Activated T-helper 2 cell treated with anti-CD3 and anti-CD28 coated beads, Interferon-gamma antibody, Interleukin-2, Interleukin-4, amounts not matched to agents 10 μg/mL and 5 μg/mL and 100 μg/mL, durations not matched to agents 14 hours and 24 hours and 36 hours (primary cell): ENCODE measurements at places on chromosomes 16 and 17.

GRCh38 chr16:62638324-62638911 lies 602.2 kb upstream of the CDH8 start:
- DNase-seq: no peak

- DNase-seq: no peak
Observed at GRCh38 chr16:2713523-2713922, 6.5 kb downstream of the PRSS27 start.

GRCh38 chr17:36151891-36152638 lies 24.4 kb downstream of the TBC1D3B start:
- DNase-seq: no peak

- no peak for DNase-seq
Observed at GRCh38 chr17:76149214-76149613, 8.2 kb upstream of the FOXJ1 start.

- DNase-seq: no peak
Observed at GRCh38 chr16:52872731-52873130, 180.0 kb downstream of the CHD9NB start.

DNA sequence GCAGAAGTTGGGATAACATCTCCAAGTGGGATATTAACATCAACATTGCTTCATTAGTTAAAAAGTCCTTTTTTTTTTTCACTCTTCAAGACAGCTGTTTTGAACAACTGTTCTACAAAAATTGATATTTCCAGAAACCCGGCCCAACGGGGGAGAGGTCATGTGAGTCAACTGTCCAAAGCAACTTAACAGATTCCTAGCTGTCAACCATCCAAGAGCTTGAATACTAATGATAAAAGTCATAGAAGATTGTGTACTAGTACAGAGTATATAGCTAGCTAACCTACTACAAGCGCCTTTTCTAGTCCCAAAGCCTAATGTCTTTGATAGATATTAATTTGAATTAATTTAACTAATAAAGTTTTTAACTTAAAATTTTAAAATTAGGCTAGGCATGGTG lies 172.0 kb downstream of the CYB561 start:
- DNase-seq: no peak

DNA sequence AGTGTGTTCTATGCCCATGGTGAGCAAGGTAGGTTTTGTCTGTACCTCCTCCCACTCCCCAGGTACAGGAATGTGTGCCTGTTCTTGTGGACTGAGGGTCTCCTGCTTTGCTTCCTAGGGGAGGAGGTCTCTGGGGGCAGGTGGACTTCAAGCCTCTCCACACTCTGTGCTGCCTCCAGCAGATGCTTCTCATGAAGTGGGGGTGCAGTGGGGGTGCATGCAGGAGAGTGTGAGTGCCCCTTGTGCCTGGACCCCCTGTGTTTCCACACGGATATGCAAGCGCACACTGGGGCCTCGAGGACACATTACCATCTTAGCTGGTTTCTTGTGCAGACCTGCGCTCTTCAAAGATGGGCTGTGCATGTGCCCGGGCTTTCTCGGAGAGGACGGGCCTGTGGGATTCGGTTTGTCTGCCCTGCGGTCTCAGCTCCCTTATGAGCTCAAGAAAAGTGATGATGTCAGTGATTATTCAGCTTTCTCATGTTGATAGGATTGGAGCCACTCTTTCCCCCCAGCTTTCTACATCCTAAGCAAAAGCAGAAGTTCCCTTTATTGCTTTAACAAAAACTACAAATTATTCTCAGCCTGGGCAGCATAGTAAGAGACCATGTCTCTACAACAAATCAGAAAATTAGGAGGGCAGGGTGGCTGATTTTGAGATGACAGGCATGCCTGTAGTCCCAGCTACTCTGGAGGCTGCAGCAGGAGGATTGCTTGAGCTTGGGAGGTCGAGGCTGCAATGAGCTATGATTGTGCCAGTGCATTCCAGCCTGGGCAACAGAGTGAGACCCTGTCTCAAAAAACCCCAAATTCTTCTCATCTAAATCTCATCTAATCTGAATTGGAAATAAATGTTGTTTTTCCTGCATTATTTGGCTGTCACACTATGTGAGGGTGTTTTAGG lies 86.8 kb downstream of the RPTOR start:
- DNase-seq: no peak

- DNase-seq: no peak
Observed at GRCh38 chr17:1413281-1413791, 13.3 kb upstream of the YWHAE start.

DNA sequence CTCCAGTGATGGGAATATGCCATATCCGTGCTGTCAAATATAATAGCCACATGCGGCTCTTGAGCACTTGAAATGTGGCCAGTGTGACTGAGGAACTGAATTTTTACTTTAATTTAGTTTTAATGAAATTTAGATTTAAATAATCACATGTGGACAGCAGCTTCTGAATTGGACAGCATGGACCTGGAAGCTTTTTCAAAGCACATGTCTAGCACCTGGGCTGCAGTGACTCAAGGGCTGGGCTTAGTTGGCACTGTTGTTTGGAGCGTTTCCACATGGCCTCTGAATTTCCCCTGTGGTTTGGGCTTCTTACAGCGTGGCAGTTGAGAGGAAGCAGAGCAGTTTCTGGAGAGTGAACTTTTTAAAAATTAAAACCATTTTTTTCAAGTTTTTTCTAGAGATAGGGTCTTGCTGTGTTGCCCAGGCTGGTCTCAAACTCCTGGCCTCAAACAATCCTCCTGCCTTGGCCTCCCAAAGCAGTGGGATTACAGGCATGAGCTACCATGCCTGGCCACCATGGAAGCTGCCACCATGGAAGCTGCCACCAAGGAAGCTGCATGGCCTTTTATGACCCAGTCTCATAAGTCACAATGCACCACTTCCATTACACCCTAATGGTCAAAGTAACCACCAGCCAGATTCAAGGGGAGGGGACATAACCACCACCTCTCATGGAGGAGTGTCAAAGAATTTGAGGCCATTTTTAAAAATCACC lies 6.7 kb upstream of the TOB1 start:
- no peak for DNase-seq

- DNase-seq: peak; percentile 50
Observed at GRCh38 chr16:86575754-86576557, 2.4 kb upstream of the FOXL1 start.

DNA sequence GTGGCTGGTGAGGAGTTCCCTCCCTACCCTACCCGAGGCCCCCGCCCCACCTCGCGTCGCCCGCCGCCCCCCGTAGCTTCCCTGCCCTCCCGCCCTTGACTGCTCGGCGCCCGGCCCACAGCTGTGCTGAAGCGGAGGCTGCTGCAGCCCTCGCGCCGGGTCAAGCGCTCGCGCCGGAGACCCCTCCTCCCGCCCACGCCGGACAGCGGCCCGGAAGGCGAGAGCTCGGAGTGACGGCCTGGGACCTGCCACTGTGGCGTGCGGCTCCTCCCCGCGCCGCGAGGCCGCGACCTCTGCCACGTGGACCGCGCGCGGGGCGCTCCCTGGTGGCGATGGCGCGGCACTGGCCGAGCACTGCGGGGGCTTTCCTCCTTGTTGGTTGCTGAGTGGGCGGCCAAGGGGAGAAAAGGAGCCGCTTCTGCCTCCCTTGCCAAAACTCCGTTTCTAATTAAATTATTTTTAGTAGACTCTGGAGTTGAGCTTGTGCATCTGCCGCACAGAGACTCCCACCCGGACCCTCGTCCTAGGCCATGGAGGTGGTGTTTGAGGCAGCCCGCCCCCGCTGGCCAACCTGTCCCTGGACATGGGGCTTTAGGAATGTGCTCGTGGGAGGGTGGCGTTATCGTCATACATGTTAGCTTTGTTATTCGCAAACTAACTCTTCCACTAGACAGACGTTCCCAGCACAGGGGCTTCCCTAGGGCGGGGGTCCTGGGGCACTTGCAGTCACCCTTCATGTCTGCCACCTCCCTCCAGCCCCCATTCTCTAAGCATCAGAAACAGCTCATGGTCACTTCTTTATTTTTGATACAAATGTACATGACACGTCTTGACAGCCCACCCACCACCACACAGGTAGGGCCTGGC lies 4.4 kb downstream of the TP53I13 start:
- DNase-seq: peak; percentile 35

DNA sequence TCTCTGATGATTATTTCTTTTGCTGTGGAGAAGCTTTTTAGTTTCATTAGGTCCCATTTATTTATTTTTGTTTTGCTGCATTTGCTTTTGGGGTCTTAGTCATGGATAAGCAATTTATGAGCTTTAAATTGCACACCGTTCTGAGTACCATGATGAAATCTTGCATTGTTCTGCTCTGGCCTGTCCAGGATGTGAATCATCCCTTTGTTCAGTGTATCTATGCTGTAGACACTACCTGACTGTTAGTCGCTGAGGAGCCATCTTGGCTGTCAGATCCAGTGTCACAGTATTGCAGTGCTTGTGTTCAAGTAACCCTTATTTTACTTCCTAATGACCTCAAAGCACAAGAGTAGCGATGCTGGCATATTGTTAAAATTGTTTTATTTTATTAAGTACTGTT lies 218.0 kb upstream of the CNTNAP4 start:
- no peak for DNase-seq

- peak; percentile 11 for DNase-seq
Observed at GRCh38 chr17:9645851-9646545, 681 bp downstream of the USP43 start.

- no peak for DNase-seq
Observed at GRCh38 chr17:64001763-64002529, 3.8 kb downstream of the PRR29 start.

DNA sequence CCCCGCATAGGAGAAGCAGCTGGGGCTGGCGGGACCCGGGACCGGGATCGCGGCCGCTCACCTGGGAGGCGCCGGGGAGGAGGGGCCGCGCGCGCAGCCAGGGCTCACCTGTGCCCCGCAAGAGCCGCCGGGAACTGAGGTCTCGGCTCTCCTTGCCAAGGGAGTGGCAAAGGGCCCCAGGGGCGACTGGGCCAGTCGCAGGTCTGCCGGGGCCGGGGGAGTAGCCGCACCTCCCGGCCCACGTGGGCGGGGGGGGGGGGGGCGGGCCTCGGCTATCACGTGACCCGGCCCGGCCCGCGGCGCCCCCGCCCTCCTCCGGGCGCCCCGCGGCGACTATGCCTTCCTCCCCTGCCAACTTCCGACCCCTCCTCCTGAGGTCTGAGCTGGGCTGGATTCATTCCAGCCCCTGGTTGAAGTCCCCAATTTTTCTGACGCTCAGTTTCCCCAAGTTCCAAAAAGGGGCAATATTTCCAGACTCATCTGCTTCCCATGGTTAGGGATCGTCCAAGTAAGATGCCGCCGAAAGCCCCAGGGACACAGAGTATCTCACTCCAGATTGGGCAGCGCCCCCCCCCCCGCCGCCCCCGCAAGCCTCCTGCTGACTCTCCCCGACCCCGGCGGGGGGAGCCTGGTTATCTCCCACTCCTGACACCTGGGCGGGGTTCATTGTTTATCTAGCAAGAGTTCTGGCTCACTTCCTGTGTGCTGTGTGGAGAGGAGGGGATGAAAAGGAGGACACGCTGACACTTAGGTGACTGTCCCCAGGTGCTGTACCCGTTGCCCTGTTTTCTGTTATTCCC lies at the start of gene TMC6:
Gene TMC6 (minus strand): TSS at position 205 of the 800 bp plus-strand sequence. CDS start 1,923 bp downstream, outside the sequence.
- peak; percentile 68 for DNase-seq
